Daoy (cell line): ENCODE measurements at places on chromosomes 6 and 20. TPM values are rescaled to one million over a fixed set of nuclear protein-coding genes. Genes with fewer than 3 reads are reported as not detected.

DNA sequence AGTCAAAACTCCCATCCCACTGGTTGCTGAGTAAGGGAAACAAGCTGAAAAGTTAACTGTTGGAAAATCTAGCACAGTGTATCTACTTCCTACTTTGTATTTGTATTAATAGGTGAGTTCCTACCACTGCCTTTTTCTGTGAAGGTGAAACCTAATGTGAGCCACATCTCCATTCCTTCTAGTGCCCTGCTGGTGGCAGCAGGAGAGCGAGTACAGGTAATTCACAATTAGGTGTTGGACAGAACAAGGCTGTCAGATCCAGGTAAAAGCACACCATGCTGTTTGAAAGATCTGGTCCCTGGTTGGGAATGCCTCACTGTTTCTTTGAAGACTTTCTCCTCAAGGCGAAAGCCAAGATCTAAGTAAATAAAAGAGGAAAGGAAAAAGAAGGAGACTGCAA lies 528.4 kb downstream of the PKHD1 start:
- no peak for DNase-seq

GRCh38 chr20:50537546-50538201 lies 27.5 kb downstream of the PTPN1 start:
- DNase-seq = no peak

DNA sequence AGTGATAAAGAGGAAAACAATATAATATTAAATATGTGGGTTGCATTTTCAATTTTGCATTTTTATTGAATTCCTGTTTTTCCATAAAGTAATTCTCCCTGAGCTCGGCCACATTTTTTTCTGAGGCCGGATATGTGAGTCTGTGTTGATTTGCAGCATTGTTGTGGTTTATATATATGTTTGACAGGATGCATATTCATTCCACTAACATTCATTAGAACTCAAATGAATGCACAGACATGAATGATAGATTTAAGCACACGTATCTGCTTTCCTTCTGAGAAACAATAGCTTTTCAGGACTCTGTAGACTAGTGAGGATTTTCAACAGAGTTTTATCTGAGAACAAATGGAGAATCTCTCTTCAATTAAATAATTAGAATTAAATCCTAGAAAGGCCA lies 10.6 kb upstream of the EXOC2 start:
- peak; percentile 26 for DNase-seq

GRCh38 chr20:63765902-63766301 lies 26.3 kb downstream of the SLC2A4RG start:
- DNase-seq = no peak

- DNase-seq = no peak
These were observed 33.9 kb upstream of the MBOAT1 start for GRCh38 chr6:20246125-20246524.

DNA sequence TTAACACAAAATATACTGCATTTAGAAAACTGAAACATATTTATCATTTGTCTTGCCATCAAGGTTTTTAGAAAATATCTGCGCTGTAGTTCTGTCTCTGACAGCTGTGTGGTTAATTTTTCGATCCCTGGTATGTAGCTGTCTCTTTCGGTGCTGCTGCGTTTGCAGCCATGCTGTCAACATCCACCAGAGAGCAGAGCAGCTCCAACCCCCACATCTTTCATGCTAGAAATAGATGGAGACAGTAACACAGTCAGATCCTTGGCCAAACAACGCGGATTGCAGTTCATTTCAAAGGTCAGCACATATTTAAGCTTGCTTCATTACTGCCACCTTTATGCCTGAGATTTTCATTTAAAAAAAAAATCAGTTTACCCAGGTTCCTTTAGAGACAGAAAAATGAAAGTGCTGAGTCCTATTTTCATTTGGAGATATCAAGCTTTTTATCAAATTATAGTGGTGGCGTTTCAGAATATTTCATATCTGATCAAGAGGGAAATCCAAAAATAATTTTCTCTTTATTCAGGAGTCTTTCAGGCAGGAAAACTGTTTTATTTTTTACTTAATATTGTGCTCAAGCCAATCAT lies 157.7 kb upstream of the MMS22L start:
- peak; percentile 46 for DNase-seq

- no peak for DNase-seq
These were observed 296.8 kb downstream of the TENT5A start for GRCh38 chr6:81455641-81456040.

C20orf202 gene
- total RNA-seq = not detected in 2 replicates

HSPA12B gene
- total RNA-seq = 0.17 TPM in 1 of 2 replicates, not detected in the other

TTK gene
- total RNA-seq = 153 and 180 TPM in 2 replicates

TFAP2D gene
- not detected in 2 replicates for total RNA-seq
